Cerebellar nuclear complex (tissue), 1 donor: ENCODE measurements at places on chromosomes 1 and 21.

GRCh38 chr1:215273838-215274516, 191.4 kb downstream of the KCNK2 start:
- DNase-seq, result no peak

DNA sequence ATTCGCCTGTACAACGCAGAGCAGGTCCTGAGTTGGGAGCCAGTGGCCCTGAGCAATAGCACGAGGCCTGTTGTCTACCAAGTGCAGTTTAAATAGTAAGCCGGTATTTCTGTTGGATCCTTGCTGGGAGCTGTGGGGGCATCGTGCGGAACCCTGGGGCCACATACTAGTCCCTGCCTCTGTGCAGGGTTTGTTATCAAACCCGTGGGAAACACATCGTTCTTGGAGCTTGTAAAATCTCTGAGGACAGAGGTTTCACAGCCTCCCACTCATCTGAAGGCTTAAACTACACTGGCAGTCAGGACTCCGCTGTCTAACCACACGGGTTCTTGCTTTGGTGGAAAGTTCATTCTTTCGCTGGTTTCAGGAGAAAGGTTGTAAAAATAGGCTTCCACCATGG, 11.7 kb downstream of the IFNGR2 start:
- DNase-seq, result no peak

DNA sequence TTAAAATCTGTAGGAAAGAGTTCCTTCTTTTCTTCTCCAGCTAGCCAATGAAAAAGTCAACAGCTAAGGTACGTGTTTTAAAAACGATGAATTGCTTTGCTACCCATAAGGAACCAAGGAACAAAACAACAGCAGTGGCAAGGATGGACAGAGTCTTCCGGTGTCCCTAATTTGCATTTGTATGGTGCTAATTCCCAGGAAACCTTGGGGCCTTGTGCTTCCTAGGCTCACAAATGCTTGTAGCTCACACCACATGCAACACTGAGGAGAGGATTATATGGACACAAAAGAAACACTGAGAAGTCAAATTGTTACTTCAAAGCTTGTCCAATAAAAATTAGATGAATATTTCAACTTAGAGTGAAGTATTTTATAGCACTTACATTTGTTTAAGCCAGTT, 1.8 kb upstream of the PGBD5 start:
- DNase-seq, result no peak

DNA sequence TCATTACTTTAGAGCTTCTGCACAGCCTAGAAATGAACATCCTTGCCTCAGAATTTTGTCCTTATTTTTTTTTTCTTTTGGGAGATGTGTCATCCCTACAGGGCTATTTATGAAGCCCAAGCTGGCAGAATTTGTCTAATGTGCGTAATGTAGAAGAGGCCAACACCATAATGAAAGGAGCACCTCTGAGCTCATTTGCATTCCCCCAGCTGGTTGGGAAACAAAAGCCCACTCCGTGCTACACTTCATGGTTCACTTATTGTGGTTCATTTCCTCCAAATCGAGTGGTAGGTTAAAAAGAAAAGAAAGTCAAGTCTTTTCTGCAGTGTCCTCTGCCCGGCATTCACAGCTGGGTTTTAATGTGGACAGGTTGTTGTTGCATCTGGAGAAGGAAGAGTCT, 73.5 kb downstream of the KAZN start:
- no peak for DNase-seq

- DNase-seq, result no peak
Observed at GRCh38 chr1:39129514-39129913, 75.0 kb upstream of the MACF1 start.

DNA sequence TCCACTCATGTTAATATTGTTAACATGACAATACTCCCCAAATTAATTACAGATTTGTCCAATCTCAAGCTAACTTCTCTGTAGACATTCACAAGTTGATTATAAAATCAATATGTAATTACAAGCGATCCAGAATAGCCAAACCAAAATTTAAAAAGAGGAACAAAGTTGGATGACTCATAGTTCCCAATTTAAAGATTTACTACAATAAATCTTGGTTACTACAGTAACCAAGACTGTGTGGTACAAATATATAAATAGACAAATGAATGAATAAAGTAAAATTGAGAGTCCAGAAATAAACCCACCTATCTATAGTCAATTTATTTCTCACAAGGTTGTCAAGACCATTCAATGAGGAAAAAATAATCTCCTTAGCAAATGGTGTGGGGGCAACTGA, 7.1 kb upstream of the KRTAP10-4 start:
- DNase-seq, result no peak

DNA sequence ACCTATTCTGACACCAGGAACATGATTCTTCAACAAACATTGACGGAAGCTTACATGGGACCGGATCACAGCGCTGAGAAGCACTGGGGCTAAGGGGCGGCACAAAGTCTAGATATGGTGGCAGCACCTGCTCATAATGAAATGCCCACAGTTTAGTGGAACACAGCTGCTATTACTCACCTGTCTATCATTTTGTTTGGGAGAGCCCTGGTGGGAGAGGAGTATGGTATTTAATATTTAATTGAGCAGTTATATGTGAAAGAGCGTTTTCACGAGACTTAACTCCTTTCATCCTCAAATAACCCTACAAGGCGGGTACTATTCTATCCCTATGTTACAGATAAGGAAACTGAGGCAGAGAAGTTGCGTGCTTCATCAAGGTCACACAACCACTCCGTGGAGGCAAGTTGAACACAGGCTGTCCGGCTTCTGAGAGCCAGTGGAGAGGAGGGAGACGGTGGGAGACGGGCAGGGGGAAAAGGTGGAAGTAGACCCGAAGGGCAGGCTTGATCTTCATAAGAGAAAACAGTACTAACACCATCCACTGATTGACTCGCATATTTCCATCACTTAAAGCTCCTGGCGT, 790 bp upstream of the TSNAX start:
- no peak for DNase-seq

DNA sequence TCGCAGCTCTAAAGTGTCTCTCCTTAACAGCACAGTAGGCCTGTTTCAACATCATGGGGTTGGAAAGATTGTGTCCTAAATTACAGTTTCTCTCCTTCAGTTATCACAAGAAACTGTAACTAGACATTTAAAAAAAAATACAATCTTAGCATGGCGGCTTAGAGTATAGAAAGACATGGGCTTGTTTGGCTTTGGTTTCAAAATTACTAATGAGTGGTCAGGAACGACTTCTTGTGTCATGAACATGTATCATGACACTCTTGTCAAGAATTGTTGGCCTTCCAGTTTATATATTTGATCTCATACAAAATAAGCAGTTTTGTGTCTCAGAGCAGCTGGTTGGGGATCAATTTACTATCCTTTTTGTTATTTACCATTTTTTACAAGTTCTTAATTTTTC, 2.1 kb downstream of the GJA8 start:
- DNase-seq, result no peak

DNA sequence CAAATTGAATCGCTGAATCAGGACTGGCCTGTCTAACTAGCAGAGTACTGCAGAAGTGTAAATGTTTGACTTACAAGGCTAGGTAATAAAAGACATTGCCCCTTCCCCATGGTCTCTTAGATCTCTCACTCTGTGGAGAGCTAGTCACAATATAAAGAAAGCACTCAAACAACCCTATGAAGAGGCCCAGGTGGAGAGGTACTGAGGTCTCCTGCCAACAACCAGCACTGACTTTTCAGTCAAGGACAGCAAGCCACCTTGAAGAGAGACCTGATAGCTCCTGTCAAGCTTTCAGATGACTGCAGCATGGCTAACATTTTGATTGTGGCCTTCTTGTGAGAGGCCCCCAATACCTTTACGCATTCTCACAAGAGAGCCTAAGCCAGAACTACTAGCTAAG, 18.5 kb downstream of the HFM1 start:
- DNase-seq, result no peak

- no peak for DNase-seq
Observed at GRCh38 chr21:30349572-30349971, 1.2 kb upstream of the KRTAP23-1 start.

- DNase-seq, result no peak
Observed at GRCh38 chr1:201016943-201017827, 6.3 kb downstream of the KIF21B start.

GRCh38 chr1:203441766-203442165, 33.8 kb upstream of the PRELP start:
- no peak for DNase-seq

DNA sequence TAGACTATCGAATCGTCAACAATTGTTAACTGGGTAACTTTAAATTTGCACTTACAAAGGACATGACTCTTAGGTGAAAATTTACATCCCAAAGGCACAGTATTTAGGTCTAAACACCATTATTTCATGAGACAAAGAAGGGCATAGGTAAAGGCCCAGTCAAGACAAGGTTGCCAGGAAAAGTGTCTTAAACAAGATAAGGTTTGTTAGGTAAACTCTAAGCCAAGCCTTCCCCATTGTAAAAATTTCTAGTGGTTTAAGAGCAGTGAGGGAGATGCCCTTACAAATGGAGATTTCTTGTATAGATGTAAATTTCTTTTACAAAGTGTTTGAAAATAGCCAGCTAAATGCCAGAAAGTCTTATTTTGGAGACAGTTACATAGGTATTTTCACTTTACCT, 36.9 kb upstream of the FNBP1L start:
- no peak for DNase-seq

DNA sequence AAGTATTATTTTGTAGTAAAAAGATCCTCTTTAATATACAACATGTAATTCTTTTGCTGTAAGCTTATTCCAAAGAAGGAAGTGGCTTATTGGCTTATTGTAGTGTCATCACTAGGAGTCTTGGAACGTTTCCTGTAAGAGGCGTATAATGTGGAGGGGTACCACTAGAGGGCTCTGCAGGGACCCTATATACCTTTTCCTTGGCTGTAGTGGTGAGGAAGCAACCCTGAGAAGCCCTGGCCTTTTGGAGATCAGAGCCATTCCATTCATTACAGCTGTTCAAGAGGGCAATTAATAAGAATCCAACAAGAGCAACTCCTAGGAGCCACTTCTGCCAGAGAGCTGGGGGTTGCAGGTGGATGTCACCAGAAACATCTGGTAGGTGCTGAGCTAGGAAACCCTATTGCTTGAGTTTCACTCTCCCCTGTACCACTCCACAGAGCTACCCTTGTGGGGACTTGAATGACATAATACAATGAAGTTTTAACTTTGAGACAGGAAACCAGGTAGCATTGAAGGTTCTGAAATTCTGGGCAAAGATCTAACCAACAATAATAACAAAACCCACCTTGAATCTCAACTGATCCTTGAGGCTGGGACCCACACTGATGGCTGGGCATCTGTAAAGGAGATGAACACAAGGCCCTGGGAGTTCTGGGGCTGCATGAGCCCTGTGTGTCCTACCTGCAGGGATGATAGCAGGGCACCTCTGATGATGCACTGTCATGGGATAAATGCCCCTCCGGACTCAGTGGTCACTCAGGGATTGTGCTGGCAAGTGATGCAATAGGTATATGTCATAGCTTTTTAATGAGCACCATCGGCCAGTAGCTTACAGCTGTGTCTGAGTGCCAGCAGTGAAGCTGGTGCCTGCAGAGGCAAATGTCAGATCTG, 160.2 kb upstream of the COA6 start:
- peak; percentile 47 for DNase-seq

DNA sequence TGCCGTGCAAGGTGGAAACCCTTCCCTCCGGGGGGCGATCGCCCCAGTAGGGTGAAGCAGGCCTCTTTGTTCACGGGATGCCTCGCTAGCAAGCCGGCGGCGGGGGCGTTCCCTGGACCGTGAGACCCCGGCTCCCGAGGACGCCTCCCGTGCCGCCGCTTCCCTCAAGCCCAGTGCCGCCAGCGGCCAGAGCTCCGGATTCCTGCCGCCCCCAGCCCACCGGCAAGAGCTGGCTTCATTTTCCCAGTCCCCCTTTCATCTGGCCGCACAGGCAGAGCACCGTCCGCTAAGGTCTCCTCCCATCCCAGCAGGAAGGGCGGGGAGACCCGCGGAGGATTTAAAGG, 16.3 kb downstream of the IER5 start:
- DNase-seq, result no peak

DNA sequence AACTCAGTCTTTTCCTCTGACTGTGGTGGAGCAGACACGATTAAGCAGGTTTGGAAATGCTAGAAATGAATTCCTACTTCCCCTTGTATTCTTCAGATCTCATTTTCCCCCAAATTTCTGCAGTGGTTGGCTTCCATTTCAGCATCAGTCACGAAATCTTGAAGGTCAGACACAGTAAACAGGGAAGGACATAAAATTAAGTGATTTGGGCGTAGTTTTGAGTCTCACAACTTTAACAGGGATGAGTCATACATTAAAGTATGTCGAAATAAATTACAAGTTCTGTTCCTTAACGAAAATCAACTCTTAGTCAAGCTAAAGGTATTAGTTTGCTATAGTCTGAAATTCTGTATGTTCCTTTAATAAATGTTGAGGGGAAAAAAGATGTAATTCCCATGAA, 61.1 kb downstream of the HNRNPR start:
- DNase-seq, result no peak

DNA sequence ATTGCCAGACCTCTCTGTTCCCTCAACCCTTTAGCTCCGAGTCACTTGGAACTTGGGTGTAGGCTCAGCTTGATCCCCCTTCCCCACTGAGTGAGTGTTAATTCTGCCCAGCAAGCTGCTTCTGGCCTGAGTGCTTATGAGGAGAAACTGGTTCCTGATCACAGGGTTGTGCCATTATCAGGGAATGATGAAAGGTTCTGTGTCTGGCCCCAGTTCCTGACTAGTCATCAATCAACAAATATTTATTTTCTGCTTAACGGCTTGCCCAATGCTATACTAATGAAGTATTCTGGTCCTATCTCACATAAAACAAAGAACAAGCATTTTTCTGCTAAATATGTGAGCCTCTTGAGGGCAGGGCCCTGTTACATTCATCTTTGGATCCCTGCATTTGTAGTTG, 20.8 kb downstream of the CC2D1B start:
- no peak for DNase-seq

- no peak for DNase-seq
Observed at GRCh38 chr1:90175490-90176167, 180.7 kb downstream of the ZNF326 start.

- DNase-seq, result no peak
Observed at GRCh38 chr1:210446479-210446878, 117.8 kb downstream of the HHAT start.

DNA sequence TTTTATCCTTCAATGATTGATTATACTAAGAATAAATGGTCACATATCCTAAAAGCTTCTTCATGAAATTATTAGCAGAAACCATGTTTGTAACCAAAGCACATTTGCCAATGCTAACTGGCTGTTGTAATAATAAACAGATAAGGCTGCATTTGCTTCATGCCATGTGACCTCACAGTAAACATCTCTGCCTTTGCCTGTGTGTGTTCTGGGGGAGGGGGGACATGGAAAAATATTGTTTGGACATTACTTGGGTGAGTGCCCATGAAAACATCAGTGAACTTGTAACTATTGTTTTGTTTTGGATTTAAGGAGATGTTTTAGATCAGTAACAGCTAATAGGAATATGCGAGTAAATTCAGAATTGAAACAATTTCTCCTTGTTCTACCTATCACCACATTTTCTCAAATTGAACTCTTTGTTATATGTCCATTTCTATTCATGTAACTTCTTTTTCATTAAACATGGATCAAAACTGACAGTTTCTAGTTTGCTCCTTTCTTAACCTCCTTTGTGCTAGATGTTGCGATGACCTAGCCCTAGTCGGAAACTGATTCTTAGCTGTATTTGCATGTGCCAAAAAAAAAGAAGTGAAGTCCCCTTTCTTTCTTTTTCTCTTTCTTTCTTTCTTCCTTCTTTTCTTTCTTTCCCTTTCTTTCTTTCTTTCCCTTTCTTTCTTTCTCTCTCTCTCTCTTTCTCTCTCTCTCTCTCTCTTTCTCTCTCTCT, 45.1 kb downstream of the MAP3K7CL start:
- DNase-seq, result no peak

GRCh38 chr1:110161849-110162248, 11.6 kb downstream of the SLC6A17 start:
- no peak for DNase-seq

GRCh38 chr1:67666636-67667035, 18.4 kb upstream of the GADD45A start:
- no peak for DNase-seq
